ENCODE measurements at places on chromosomes 2 and 18. TPM values are rescaled to one million over a fixed set of nuclear protein-coding genes. Genes with fewer than 3 reads are reported as not detected.

Gene CRYGC
- total RNA-seq: not detected

Gene MROH2A
- not detected for total RNA-seq

Gene DTNB
- 48.7 TPM for total RNA-seq

Gene UGT1A7
- not detected for total RNA-seq

Measured in endodermal cell (in vitro differentiated cells).